ENCODE measurements at places on chromosomes 1 and 21.
A peak's percentile ranks its signal among the peaks of the same experiment; 100 is the strongest.

GRCh38 chr1:171655746-171656116 lies 3.2 kb upstream of the MYOC start:
- no peak for DNase-seq

GRCh38 chr1:167893798-167894197 lies 20.1 kb downstream of the ADCY10 start:
- no peak for DNase-seq

- peak; percentile 59 for DNase-seq
These were observed 49.4 kb downstream of the NFIA start for GRCh38 chr1:61131716-61132115.

GRCh38 chr1:20229171-20229570 lies 42.9 kb upstream of the PLA2G2C start:
- peak; percentile 25 for DNase-seq

GRCh38 chr21:45363921-45364467 lies 41.0 kb upstream of the COL18A1 start:
- DNase-seq, result no peak

DNA sequence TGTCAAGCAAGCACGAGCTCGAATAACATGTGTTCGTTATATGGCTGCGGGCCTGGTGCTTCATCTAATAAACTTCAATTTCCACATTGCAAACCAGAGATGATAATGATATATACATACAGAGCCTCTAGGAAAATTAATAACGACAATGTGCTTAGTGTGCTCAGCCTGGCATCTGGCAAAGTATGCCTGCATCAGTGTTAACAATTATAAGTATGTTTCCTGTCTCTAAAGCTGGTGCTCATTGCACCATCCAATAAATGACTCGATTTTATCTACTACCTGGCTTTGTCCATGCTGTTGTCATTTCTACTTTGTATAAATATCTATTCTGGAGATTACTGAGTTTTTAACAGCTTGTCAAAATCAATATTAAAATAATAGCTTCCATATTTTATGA lies 1402.6 kb downstream of the MRPL39 start:
- no peak for DNase-seq

- no peak for DNase-seq
These were observed 274.5 kb downstream of the SIPA1L2 start for GRCh38 chr1:232355162-232356006.

DNA sequence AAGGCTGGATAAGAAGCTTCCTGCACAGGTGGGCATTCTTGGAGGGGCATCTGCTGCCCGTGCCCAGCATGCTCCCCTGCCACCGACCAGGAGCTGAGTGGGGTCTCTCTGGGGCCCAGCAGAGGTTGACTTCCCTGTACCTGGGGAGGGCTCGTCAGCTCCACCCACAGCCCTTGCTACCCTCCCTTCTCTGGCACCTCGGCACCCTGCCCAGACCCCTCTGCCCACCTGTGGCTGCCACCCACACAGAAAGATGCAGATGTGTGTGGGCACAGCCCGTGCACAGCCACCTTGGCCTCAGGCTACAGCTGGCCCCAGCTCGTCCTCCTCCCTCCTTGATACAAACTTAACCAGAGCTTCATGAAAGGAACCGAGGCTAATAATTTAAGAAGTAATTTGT lies 241.2 kb upstream of the VAMP3 start:
- DNase-seq, result no peak

GRCh38 chr1:7847599-7847998 lies 5.3 kb downstream of the UTS2 start:
- DNase-seq, result no peak

DNA sequence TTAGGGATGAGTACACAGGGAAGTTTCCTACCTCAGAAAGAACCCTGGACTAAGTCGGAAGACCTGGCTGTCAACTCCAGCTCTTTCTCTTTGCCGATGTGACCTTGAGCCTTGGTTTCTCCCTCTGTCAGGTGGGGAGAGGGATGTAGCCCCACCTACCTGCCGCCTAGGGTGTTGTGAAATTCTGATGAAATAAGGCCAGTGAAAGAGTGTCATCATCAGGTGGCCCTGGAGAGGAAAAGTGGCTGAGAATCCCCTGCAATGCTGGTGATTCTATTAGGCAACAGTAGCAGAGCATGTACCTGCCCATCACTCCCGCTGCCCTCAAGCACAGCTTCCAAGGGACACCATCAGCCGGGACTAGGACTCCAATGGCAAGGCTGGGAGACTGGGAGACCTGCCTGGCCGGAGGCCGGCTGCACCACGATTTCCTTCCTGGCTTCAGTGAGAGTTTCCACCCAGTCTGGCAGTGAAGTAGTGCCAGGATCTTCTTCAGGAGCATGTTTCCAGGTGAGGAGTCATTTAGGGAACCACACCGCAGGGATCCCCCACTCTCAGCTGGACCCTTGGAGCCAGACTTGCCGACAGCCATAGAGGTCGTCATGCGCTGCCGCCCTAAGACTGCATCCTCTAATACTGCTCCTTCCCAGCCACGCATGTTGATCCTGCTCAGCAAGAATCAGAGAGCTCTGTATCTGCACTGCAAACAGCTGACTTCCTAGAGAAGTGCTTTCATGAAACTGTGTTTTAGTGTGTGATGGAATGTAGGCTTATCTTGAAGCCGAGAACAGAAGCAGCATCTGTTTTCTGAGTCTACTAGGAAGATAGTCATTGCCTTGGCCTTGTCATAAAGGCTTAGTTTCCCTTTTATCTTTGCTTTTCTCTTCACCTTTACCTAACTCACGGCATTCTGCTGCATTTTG lies 88.0 kb upstream of the F3 start:
- DNase-seq, result no peak

GRCh38 chr1:231177226-231177625 lies 15.4 kb downstream of the TRIM67 start:
- DNase-seq, result no peak

DNA sequence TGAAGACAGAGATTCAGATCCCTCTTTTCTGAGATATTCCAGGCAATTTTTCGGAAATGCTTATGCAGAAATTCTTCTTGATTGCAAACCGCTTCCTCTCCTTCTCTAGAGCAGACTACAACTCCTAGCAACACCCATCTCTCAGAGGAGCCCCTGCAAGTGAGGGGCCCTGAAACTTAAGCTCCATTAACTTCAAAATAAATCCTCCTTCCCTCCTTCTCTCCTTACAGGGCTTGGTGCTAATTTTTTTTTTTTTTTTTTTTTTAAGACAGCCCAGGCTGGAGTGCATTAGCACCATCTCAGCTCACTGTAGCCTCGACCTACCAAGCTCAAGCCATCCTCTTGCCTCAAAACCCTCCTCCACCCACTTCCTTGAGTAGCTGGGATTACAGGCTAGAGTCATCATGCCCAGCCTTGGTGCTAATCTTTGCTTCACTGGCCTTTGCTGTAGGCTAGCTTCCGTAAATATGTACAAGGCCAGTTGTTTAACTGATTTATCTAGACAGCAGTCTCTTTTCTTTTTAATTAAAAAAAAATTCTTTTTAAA lies 30.2 kb upstream of the SFPQ start:
- DNase-seq, result no peak

DNA sequence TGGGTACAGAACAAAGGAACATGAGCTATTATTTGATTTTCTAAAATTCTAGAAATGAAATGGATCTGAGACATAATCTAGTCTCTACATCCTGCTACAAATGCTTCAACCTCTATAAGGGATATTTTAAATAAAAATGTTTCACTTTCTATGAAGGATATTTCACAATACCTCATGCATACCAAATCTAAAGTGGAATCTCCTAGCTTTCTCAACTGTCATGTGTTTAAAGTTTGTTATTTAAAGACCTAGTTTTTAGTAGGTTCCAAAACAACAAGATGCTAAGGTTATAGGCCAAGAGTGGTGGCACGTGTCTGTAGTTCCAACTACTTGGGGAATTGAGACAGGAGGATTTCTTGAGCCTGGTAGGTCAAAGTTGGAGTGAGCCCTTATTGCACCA lies 47.6 kb downstream of the KDM5B start:
- DNase-seq, result no peak

All from NCI-H2029 (cell line).